ENCODE measurements at places on chromosomes 11 and 22.
A peak's percentile ranks its signal among the peaks of the same experiment; 100 is the strongest.

- DNase-seq, result no peak
Observed at GRCh38 chr11:120660024-120660565, 148.5 kb downstream of the GRIK4 start.

GRCh38 chr22:48926136-48926535 is 901.5 kb downstream of the BRD1 start:
- DNase-seq, result no peak

DNA sequence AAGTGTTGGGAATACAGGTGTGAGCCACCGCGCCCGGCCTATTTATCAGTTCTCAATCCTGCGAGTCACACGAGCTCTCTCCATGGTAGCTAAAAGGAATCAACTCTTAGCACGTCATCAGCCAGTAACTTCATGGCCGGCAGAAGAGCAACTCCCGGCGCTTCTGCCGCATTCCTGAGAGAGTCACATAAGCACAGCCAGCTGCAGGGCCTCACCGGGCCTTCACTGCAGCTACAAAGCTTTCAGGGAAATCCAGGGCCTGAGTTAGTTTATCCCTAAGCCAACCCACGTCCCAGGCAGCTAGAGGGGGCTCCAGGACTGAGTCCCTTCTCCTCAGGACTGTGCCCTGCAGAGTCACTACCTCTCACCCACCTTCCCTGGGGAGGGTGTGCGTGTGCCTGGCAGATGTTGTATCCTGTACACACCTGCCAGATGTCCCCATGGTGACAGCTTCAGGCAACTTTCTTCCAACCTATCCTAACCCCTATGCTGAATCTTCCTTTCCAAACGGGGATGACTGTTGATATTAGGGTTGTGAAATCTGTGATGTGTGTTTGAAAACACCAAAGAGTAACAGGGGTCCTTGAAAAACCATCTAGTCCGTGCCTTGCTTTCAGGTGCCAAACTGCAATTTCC is 45.9 kb upstream of the ARFGAP3 start:
- peak; percentile 34 for DNase-seq

DNA sequence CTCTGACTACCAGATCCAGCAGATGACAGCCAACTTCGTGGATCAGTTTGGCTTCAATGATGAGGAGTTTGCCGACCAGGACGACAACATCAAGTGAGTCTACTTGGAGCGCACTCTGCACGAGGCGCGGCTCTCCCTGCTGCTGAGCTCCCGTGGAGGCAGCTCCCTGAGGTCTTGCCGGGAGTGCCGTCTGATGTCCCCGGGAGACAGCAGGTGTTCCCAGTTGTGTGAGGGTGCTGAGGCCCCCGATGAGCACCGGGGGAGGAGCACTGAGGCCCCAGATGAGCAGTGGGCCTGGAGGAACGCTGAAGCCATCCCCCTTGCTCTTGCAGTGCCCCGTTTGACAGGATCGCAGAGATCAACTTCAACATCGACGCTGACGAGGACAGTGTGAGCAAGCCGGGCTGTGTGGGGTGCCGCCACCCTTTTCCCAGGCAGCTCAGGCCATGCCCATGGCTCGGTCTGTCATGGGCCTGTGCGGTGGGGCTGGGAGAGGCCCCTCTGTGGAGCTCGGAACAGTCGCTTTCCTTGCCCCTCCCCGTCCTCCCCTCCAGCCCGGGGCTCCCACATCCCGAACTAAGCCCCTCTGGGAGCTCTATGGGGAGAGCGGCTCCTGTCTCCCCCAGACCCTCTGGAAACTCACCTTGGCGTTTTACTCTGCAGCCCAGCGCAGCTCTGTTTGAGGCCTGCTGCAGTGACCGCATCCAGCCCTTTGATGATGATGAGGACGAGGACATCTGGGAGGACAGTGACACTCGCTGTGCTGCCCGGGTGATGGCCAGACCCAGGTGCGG is 37.1 kb downstream of the SBF1 start:
- no peak for DNase-seq

DNA sequence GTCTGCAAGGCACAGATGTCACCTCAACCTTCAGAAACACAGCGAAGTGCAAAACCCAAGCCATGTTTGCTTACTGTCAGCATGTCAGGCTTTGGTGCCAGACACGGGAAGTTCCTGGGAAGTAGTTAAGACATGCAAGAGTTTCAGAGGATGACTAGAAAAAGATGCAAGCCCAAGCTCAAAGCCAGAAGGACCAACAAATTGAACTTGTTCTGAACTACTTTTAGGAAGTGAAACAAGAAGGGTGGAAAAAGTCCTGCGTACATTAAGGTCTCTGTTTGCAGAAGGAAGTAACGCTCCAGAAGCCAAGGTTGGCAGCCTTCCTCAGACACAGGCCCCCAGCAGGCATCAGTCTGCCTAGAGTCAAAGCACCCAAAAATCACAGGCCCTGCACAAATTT is 2.6 kb downstream of the AP1B1 start:
- no peak for DNase-seq

DNA sequence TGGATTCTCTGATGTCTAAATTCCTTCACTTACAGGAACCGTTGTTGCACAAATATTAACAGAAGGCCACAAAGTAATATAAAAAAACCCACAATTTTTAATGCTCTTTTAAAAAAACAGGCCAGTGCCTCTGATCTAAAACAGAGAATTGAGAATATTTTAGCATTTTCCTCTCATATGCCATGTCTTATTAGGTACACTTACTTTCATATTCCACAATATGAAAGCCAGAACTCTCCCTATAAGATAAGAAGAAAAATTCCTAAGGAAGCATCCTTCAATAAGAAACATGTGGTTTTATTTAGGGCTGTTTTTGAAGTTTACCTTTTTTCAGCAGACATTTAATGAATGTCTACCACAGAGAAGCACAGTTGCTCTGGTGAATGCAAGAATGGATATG is 214.5 kb downstream of the FAT3 start:
- no peak for DNase-seq

- DNase-seq, result no peak
Observed at GRCh38 chr11:21814169-21814568, 378.7 kb upstream of the ANO5 start.

GRCh38 chr22:36279219-36279666 is 26.3 kb downstream of the APOL1 start:
- DNase-seq, result no peak

- no peak for DNase-seq
Observed at GRCh38 chr22:49677495-49677889, 150.2 kb downstream of the BRD1 start.

- DNase-seq, result no peak
Observed at GRCh38 chr11:116255321-116255953, 517.4 kb downstream of the BUD13 start.

DNA sequence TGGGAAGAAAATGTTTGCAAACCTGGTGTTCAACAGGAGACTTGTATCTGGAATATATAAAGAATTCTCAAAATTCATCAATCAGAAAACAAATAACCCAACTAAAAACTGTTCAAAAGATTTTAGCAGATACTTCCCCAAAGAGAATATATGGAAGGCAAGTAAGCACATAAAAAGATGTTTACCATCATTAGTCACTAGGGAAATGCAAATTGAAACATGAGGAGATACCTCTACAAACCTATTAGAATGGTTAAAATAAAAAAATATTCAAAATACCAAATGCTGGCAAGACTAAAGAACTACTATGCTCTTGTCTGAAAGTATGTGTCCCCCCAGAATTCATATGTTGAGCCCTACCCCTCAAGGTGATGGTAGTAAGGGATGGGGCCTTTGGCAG is 8.6 kb downstream of the EXPH5 start:
- DNase-seq, result no peak

DNA sequence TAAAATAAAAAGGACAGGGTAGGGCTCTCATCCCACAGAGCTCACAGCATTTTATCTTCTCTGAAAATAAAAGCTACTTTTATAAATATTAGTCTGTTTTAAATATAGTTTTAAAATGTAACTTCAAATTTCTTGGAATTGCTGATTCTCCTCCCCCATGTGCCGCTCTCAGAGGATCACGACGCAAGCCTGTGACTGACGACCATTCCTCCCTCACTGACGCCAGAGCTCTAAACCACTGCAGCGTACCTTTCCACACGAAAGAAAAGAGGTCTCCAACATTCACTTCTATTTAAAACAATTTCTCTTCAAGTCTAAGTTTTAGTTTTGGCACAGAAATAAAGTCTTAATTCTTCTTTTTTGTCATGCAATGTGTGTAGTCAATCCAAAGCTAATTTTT is 9.3 kb downstream of the TOLLIP start:
- DNase-seq, result no peak

DNA sequence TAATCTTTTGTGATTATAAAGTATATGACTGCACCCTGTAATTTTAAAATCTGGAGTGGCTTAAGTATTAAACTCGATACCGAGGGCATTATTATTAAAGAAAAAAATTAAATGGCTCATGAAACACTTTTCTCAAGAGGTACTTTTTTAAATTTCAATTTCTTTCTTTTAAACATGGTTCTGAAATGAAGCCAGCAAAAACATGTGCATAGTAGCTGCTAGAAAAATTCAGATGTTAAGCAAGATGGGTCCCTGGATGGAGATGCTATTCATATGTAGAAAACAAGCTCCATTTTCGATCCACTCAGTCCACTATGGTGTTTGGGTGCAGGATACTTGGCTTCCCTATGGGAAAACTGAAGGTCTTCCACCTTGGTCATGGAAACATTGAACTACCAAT is 189.5 kb downstream of the PGR start:
- DNase-seq, result no peak

DNA sequence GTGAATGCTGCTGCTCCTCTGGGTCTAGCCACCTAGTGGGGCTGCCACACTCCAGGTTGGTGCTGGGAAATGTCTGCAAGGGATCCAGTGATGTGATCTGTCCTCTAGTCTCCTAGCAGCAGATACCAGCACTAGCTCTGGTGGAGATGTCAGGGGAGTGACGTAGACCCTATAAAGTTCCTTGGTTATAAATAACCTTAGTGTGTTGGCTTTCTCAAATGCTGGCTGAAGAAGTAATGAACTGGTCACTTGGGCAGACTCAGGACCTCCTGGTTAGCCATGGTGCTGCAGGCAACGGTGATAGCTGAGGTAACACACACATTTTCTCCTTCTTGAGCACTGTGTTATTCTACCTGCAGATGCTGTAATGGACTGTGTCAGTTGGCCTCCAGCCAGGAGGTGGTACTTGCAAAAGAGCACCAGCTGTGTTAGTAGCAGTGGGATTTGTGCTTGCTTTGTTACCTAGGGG is 35.5 kb downstream of the BBOX1 start:
- no peak for DNase-seq

DNA sequence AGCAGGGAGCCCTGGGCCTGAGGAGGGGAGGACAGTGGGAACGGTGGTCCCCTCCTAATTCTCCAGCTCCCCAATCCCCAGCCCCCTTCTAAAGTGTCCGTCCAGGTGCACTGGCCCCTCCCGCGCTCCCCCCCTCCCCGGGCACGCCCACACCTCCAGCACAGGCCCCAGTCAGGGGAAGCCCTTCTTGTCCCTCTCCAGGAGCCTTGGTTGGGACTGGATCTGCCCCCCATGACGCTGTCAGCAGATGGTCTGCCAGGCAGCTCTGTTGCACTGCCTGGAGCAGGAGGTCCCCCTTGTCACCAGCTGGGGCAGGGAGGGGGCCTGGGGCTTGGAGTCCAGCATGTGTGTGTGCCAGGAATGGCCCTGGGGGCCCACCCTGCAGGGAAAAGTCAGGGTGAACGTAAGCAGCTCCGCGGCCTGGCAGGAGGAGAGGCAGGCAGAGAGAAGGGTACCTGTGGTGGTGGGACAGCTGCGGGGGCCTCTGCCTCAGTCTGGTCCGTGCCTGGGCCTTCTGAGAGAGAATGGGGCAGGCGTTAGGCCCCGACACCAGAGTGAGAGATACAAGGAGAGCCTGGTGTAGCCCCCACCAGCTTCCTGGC is 1.6 kb downstream of the IRF7 start:
- no peak for DNase-seq

DNA sequence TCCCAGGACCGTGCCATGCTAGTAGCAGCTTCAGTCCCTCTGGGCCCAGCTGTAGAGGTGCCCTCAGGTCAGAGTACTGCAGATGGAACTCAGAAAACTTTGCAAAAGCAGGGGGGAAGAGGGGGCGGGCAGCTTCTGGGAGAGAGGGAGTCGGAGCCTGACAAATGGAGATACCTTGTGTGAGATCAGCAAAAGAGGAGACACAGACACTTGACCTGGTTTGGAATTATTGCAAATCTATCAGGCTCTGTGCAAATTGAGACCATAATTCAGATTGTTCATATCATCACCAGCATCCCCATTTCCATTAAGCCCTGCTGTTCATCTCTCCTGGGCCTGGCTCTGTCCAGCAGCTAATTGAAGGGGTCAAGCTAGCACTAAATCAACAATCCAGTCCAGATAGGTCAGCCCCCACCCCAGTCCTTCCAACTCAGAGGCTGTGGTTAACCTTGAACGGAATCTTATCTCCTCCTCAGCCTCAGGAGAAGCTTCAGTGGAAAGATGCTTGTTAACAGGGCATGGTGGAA is 292.6 kb upstream of the PLET1 start:
- no peak for DNase-seq

- no peak for DNase-seq
Observed at GRCh38 chr22:21642584-21643448, 714 bp downstream of the SDF2L1 start.

Measured in AG04449 (cell line).